Ammon's horn (tissue), 1 donor: ENCODE measurements at places on chromosomes 13 and 19.

DNA sequence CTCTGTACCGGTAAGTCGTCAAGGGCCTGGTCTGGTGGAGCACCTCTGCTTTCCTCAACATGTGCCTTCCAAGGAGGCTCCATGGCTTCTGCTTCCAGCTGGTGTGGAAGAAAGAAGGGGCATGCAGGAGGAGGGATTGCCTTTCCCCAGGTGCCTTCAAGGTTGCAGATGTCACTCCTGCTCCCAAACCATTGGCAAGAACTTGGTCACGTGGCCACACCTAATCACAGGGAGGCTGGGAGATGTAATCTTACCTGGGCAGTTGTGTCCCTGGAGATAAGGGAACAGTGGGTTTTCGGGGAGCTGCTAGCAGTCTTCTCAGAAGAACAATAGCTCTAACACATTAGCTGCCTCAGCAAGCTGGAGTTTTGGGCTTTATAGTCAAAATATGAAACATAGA lies 9.7 kb upstream of the GPR18 start:
- DNase-seq, result no peak

DNA sequence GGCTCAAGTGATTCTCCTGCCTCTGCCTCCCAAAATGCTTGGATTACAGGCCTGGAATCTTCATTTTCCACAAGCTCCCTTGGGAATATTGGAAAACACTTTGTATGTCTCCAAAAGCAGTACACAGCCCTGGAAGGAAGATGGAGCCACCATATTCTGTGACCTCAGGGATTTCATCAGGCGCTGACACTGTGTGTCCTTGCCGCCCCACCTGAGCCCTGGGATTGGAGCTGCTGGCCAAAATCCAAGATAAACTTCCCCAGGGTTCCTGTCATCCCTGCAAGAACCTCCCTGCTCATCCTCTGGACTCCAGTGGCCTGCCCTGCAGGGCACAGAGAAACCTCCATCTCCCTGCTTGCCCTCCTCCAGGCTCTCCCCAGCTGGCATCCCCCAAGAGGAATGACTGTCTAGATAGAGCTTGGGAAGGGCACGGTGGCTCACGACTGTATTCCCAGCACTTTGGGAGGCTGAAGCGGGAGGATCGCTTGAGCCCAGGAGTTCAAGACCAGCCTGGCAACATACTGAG lies 1.3 kb upstream of the GNG7 start:
- DNase-seq, result no peak

DNA sequence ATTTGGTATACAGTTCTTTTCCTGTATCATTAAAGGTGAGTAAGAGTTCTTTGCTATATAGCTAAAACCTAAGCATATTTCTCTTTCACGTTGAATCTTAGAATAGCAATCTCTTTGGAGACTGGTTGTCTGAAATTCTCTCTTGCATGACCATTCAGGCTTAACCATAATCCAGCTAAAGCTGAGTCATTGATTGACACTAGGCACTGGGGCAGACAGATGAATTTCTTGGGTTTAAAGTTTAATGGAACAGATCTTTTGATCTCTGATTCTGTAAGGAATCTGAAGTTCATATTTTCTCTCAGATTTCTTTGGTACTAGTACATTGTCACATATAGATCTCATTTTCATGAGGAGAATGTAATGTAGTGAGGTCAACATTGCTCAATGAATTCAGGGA lies 397.3 kb upstream of the MIR17HG start:
- DNase-seq, result no peak

DNA sequence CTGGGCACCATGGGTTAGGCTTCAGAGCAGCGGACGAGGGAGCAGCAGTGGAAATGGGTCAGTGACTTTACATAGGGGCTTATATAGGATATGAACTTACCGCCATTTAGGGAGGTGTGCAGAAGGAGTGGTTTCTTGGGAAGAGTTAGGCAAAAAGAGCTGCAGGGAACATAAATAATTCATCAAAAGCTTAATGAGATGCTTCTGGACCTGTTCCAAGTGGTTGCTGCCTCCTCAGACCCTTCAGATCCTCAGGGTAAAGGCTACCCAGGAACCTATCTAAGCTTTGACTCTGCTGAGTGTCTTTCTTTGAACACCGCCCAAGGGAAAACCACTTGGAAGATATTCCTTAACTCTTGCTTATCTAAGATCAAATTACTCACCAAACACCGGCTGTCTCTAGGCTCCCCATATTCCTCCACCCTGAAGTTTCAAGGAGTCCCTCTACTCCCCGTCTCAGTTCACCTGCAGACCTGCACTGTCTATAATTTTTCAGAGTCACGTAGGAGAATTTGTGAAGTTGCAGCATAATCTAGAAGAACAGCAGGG lies at the start of gene IGFL4:
TSS of gene IGFL4 (minus strand) at position 51 of the 549 bp plus-strand sequence. CDS start at position 11, 40 bp downstream.
- DNase-seq, result no peak

DNA sequence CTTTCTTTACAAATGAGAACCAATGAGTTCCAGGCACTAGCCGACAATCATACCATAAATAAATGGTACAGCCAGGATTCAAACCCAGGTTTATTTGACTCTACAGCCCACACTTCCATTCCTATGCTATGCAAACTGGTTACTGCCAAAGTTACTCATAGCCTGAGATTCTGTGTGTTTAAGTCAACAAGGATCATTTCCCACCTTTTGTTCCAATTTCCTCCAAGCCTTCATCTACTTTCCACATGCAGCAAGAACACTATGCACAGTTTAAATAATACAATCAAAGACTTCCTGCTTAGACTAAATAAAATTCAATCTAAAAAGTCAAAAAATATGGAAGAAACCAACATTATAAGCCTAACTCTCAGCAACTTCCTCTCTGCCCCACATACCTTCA lies 59.2 kb upstream of the KLF12 start:
- DNase-seq, result no peak

- no peak for DNase-seq
Observed at GRCh38 chr13:20403826-20404225, 121.8 kb downstream of the CRYL1 start.

GRCh38 chr19:49340865-49341718 lies 5.9 kb downstream of the CD37 start:
- no peak for DNase-seq

- no peak for DNase-seq
Observed at GRCh38 chr19:55369653-55370304, 484 bp downstream of the IL11 start.

- DNase-seq, result no peak
Observed at GRCh38 chr13:64672751-64673150, 2557.4 kb downstream of the PCDH9 start.

- DNase-seq, result no peak
Observed at GRCh38 chr19:51246164-51246552, 4.7 kb upstream of the SIGLECL1 start.

- peak; percentile 55 for DNase-seq
Observed at GRCh38 chr13:40777166-40777808, 6.3 kb upstream of the MRPS31 start.

DNA sequence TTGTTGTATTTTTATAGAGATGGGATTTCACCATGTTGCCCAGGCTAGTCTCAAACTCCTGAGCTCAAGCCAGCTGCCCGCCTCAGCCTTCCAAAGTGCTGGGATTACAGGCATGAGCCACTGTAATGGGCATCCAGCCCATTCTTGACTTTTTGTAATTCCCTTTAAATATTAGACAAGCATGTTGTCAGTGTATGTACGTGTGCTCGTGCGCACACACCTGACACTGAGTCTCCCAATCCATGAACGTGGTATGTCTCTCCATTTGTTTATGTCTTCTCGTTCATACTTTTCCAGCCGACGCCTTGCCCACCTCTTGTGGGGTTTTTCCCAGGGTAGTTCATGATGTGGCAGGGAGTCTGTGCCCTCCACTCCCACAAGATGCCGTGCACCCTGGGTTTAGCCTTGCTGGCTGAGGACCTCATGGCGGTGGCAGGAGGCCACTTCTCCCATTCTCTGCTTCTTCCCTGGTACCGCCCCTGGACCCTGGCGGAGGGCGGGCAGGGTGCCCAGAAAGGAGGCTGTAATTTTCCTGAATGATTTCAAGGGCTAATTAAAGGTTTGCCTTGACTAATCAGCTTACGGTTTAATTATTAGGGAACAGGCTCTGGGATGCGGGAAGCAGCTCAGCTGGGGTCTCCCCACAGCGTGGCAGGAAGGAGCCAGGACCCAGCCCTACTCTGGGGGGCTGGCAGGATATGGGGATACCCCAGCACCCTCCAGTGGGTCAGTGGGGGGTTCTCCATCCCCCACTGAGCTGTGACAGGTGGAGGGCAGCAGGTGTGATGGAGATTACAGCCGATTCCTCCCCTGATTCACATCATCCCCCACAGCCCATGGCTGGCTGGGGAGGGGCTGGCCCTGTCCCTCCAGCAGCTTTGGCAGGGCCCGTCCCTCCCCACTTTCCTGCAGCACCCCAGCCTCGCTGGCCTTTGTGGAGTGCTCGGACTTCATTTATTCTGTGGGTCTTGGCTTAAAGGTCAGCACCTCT lies 12.9 kb downstream of the PAK4 start:
- DNase-seq, result peak; percentile 53

DNA sequence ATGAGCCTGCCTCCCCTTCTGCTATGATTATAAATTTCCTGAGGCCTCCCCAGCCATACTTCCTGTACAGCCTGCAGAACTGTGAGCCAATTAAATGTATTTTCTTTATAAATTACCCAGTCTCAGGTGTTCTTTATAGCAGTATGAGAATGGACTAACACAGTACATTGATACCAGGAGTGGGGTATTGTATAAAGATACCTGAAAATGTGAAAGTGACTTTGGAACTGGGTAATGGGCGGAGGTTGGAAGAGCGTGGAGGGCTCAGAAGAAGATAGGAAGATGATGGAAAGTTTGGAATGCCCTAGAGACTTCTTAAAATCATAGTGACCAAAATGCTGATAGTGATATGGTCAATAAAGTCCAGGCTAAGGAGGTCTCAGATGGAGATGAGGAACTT lies 32.8 kb downstream of the NEK5 start:
- no peak for DNase-seq

GRCh38 chr13:96229356-96229755 lies 139.4 kb downstream of the HS6ST3 start:
- DNase-seq, result no peak

GRCh38 chr19:7582446-7582845 lies 13.2 kb upstream of the CAMSAP3 start:
- DNase-seq, result no peak

- DNase-seq, result no peak
Observed at GRCh38 chr19:5957170-5957569, 20.8 kb downstream of the RANBP3 start.
